ENCODE measurements at places on chromosomes 1 and 21. TPM values are rescaled to one million over a fixed set of nuclear protein-coding genes. Genes with fewer than 3 reads are reported as not detected.

FABP3 gene
- total RNA-seq = 44.2 TPM

DMRTA2 gene
- total RNA-seq = 0.18 TPM

RAB7B gene
- 7.4 TPM for total RNA-seq

SLC25A34 gene
- 0.65 TPM for total RNA-seq

HORMAD1 gene
- total RNA-seq = not detected

PTGFR gene
- 77.5 TPM for total RNA-seq

ACOT11 gene
- 3.9 TPM for total RNA-seq

NPR1 gene
- 1.5 TPM for total RNA-seq

EPHA2 gene
- total RNA-seq = 7.8 TPM

All from fibroblast of the aortic adventitia (primary cell).